Retinal pigment epithelial cell (primary cell): ENCODE measurements at places on chromosomes 5 and 9.
A peak's percentile ranks its signal among the peaks of the same experiment; 100 is the strongest.

DNA sequence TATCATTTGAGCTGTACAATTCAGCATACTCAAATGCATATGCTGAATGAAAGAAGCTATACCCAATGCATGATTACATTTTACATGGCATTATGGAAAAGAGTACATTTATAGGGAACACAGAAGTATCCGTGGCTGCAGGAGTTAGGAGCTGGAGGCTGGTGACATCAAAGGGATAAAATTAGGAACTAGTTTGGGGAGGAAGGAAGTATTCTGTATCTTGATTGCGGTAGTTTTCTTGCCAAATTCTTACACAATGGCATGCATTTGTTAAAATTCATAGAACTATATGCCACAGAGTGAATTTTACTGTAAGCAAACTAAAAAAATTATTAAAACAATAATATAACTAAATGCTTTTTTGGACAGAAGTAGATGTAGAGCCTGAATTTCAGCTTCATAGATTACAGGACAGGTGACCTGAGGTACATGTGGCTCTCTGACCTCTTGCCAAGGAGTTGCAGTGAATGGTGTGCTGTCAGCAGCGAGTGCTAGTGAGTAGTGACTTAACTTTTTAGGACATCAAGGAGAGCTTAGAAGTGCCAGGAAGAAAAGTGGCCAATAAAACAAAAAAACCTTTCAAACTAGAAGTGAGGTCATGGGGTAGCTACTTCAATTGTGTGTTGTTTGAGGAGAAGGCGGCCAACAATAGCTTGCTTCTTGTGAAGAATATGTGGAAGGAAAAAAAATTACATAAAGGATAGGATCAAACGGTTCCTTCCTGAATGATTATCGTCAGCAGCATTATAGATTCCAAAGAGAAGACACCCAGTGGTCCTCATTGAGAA, 514.9 kb upstream of the CLINT1 start:
- DNase-seq, result no peak

DNA sequence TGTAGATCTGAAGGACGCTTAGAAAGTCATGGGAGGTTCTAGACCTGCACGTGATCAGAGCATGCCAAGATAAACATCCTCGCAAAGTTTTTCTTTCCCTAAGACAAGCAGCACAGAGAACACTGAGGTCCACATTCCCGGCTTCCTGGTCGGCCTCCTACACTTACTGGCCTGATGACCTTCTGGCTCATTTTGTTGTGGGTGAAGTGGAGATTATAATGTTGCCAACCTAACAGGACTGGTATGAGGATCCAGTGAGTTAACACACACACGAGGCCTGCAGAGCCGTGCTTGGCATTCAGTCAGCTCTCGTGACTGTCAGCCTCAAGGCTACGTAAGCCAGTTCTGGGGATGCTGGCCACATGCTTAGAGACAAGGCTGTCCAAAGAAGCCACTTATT, 186.0 kb downstream of the TENT4A start:
- DNase-seq, result no peak

DNA sequence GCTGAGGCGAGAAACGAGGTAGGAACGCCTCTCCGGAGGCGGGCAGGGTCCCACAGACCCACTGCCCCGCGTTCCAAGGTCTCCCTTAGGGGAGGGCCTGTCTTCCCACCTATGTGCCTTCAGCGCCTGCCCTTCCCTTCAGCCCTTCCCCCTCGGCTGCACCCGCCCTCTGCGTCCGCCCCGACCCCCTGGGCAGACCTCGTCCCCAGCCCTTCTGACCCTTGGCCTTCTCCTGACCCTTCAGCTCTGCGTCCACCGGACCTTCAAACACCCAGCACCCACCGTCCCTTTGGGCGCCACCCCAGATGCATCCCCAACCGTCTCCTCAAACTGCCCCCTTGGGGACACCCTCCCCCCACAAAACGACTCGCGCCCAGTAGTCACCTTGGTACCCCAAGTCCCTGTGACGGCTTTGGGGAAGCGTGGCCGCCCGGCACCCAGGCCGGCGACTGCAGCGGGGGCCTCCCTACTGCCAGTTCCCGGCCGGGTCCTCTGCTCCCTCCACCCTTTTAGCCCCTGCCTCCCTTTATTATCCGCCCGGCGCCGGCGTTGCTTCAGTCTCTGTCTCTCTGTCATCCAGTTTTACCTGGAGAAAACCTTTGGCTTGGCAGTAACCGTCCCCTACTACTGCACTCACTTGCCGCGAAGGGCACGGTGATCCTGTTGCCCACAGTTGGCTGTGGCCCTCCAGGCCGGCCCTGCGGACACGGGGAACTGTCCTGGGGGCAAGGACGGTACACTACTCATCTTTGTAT, 421 bp downstream of the RUSC2 start:
- DNase-seq, result no peak

DNA sequence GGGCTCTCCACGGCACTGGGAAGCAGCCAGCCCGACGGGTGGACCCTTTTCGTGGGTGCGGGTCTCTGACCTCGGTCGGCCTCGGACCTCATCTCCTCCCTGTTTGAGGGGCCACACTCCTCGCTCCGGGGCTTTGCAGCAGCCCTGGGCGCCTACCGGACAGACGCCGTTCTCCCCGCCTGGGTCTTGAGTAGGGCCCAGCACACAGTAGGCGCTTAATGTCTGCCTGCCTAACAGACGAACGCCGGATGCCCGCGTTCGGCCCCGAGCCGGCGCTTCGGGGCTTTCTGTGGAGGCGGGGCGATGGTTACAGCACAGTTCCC, 842 bp upstream of the GTF3C5 start:
- no peak for DNase-seq

DNA sequence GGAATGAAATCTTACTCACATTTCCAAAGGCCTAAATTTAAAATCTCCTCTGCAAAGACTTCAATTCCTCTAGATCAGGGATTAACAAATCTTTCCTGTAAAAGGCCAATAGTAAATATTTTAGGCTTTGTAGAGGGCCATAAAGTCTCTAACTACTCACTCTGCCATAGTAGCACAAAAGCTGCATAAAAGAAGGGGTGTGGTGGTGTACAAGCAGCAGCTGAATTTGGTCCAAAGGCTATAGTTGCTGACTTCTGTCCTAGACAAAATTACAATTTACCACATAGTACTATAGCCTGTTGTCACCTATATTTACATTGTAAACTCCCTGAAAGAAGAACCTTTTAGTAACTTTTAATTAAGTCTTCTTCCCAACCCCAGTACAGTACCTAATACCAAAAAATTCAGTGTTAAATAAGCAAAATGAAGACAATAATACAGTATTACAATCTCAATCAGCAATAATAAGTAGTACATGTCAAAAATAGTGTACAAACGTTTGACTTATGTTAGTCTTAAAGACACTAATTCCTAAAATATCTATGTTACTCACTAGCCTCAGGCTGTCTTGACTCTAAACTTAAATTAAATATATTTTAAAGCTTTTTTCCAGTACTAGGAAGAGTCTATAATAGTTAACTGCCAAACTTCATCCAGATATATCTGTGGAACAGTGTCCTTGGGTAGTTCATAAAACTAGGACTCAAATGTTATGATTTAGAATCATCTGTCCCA, 6.9 kb downstream of the CETN3 start:
- DNase-seq, result no peak

DNA sequence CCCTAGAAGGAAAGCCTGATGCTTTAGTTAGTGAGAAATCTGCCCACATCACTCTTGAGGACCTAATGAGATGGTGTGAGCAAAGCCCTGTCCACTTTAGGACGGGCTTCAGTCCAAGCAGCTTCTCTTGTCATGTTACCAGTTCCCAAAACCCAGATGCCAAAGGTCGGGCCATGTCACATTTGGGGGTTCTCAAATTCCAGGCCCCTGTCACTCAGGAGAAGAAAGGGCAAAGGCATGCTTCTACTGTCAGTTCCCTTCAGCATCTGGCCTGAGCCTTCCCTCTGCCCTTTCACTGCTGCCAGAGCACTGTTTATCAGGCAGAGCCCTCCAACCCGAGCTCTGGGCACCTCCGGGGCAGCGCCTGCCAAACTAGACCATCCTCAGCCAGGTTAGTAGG, 556.0 kb downstream of the BNC2 start:
- DNase-seq, result no peak

- no peak for DNase-seq
Observed at GRCh38 chr5:124136609-124137008, 609.8 kb downstream of the ZNF608 start.

- DNase-seq, result peak; percentile 77
Observed at GRCh38 chr5:52743970-52744369, 43.7 kb upstream of the ITGA1 start.

GRCh38 chr9:69548681-69549080, 123.5 kb downstream of the APBA1 start:
- DNase-seq, result no peak

- DNase-seq, result peak; percentile 49
Observed at GRCh38 chr5:91955610-91956009, 572.5 kb upstream of the ARRDC3 start.

DNA sequence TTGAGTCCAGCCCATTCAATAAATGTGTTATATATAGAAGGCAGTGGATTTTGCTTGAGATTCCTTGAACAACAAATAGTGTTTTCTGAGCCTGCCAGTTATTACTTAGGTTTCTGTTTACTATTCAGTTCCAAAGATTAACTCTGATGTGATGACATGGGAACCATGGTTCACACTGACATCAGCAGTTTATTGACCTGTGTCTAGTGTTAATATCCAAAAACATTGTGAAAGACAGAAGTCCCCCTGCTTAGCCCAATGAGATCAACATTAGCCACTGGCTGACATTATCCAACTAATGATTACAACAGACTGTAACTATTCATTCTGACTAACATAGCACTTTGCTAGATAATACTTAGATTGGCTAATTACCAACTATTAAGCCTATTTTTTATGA, 14.9 kb downstream of the APBA1 start:
- DNase-seq, result no peak

GRCh38 chr9:117546894-117547678, 132.2 kb upstream of the ASTN2 start:
- DNase-seq, result no peak

DNA sequence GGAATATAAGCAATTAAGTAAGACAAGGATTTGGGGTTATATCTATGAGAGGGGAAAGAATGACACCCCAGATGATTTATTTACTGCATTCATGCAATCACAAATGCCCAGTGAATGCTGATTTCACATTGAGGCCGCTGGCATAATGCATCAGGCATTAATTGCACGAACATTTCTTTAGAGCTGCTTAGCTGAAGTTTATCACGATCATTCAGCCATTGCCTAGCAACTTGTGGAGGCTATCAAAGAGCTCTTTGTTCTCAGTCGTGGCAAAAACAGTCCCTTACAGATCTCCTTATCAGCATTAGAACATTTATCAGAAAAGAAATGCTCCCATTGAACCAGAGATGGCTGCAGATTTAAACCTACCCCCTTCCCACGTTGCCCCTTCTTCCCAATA, 88.7 kb upstream of the PRRC1 start:
- DNase-seq, result peak; percentile 82

DNA sequence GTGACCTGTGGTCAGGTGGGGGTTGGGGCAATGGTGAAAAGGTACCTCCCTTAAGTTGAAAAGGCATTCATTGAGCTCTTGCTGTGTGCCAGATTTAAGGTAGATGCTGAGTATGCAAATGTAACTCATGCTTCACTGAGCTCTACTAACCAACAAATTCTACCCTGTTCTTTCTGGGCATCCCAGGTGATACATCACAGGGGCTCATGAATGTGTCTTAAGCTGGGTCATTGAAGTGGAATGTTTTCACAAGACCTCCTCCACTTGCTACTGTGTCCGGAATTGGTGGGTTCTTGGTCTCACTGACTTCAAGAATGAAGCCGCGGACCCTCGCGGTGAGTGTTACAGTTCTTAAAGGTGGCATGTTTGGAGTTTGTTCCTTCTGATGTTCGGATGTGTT, 362.8 kb upstream of the ZNF462 start:
- no peak for DNase-seq

DNA sequence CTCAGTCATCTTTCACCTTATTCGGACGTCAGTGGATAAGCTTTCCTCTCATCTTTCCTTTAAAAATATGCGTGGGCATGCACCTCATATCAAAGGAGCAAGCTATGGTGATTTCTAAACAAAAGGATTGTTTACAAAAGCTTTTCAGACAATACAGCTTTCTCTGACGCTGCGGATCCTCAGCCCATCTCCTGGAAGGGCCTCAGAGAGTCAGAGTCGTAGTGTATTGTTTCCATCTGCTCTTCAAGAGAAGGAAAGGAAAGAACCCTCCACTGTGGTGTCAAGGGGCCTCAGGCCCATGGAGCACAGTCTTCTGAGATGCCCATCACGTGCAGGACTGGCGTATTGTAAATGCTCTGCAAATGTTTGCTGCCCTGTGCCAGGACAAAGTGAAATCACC, 163.4 kb upstream of the MAP1B start:
- no peak for DNase-seq

DNA sequence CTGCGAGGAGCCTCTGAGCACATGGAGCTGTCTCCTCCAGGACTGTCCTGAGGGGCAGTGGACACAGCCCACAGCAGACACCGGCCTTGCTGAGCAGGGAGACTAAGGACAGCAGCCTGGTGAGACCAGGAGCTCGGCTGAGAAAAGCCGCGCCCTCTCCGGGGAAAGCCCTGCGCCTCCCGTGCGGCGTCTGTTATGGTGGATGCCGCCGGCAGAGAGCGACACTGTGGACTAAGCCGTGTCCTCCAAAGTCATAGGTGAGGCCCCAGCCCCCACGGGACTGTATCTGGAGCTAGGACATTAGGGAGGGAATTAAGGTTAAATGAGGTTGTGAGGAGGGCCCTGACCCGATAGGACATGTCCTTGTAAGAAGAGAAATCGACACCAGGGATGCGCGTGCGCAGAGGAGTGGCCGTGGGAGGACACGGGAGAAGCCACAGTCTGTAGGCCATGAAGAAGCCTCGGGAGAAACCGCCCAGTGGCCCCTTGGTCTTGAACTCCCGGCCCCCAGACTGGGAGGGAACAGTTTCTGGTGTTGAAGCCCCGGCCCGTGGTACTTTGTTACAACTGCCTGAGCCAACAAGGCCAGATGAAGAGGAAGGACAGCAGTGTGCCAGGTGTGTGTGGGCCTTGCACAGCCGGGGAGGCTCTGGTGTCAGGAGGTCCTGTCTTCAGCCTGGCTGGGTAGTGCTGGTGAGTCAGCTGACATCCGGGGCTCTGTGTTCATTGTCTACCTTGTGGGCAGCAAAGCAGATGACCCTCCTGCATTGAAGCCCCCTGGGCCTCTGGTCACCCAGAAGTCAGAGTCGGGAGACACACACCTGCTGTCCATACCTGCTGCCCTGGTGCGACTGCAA, 22.1 kb downstream of the MRPL36 start:
- no peak for DNase-seq

DNA sequence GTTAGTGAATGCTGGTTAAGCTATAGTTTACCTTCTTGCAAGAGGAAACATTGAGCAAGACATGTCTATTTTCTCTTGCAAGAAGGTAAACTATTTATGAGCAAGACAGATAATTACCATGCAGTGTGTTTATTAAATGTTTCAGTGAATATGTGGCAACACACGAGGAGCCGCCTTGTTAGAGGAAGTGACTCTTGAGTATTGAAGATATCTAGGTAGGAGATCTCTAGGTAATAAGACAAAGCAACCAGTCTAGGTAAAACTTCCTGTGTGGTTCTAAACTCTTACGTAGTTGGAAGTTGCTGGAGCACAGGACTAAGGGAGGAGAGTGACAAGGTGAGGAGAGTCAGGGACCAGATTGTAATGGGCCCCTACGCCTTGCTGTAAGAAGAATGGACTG, 16.8 kb downstream of the SKP2 start:
- no peak for DNase-seq

- peak; percentile 87 for DNase-seq
Observed at GRCh38 chr9:20728493-20729220, 44.6 kb downstream of the FOCAD start.

- DNase-seq, result no peak
Observed at GRCh38 chr5:82952326-82952725, 124.9 kb downstream of the TMEM167A start.
